Bronchial epithelial cell (primary cell): ENCODE measurements at places on chromosomes 11 and 22. TPM values are rescaled to one million over a fixed set of nuclear protein-coding genes. Genes with fewer than 3 reads are reported as not detected.

PGA4 gene
- not detected in 2 replicates for total RNA-seq

MMP7 gene
- not detected in 2 replicates for total RNA-seq

DDX10 gene
- total RNA-seq = 67.4 and 90.1 TPM in 2 replicates

PIWIL4 gene
- total RNA-seq = 0.38 and 0.79 TPM in 2 replicates

BAIAP2L2 gene
- 0.26 and 0.38 TPM in 2 replicates for total RNA-seq

SSTR3 gene
- not detected in 2 replicates for total RNA-seq

HOATZ gene
- total RNA-seq = not detected in 2 replicates
